ENCODE measurements at places on chromosomes 1 and 21.

- DNase-seq, result no peak
These were observed 430.0 kb upstream of the KAZN start for GRCh38 chr1:14168326-14169063.

DNA sequence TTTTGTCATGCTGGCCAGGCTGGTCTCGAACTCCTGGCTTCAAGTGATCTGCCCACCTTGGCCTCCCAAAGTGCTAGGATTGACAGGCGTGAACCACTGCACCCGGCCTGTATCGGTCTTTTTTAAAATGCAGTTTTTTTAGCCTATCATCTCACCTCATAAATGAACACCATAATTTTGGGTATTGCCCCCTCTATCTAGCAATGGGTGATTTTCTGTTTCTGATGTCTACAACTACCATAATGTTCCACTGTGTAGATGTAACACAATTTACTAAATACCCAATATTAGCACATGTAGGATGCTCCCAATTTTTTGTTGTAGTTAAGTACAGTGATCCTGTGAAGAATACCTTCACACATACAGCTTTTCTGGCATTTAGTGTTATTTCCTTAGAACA, 2.0 kb upstream of the CAMTA1 start:
- DNase-seq, result no peak

DNA sequence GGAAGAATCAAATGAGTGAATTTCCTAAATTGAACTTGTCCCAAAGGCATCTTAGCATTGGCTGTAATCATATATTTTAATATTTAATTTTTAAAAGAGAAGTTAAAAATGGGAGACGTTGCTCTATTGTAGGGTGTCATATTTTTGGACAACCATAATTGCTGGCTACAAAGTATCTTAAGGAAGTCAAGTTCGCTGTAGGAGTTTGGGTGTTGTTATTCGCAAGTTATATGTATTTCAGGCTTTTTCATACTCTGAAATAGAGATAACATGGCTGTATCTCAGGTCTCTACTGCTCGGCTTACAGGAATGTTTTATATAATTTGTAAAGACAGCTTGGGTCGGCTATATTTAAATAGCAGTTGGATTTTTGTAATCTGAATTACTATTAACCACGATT, 852 bp downstream of the TMEM50A start:
- no peak for DNase-seq

GRCh38 chr1:76254104-76255030, 179.8 kb downstream of the ST6GALNAC3 start:
- no peak for DNase-seq

- DNase-seq, result no peak
These were observed 94.2 kb downstream of the KCNK1 start for GRCh38 chr1:233707880-233708815.

DNA sequence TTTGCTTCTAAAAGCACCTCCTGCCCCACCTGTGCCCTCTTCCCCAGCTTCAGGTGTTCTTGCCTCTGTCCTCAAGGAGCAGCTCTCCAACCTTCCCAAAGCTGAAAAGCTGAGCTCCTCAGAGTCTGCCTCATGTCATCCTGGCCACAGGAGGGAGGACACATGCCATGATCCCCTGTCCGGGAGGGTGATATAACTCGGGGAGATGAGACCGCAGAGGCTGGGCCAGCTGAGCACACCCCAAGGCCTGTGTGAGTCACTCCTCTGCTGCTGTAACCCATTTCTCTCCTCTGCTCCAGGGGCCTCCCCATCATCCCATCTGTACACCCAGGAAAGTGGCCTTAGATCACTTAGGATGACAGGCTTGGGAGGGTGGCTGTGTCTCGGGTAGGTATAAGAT, 49.8 kb downstream of the EPHB2 start:
- no peak for DNase-seq

GRCh38 chr1:1068517-1069055, 5.5 kb downstream of the RNF223 start:
- DNase-seq, result no peak

DNA sequence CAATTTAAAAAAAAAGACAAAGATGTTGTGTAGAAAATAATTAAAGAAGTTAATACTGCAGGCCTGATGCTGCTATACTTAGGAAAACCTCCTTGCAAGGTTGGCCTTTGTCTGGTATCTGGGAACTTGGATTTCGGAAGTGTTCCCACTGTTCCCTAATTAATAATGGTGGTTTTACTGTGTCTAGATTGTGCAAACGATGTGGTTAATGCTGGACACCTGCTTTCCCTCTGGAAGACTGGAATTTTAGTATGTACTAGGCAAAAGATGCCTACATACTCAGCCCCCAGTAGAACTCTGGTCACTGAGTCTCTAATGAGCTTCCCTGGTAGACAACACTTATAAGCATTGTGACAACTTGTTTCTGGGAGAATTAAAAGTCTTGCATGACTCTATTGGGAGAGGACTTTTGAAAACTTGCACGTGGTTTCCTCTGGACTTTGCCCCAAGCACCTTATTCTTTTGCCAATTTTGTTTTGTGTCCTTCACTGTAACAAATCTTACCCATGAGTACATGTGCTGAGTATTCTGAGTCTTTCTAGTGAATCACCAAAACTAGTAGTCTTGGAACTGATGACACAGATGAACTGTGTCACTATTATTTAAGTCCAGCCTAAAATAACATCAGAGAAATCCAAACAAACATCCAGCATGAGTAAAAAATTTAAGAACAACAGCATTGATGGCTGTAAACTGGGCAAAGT, 40.4 kb downstream of the LIN9 start:
- DNase-seq, result no peak

GRCh38 chr1:41315871-41316270, 45.4 kb upstream of the FOXO6 start:
- DNase-seq, result no peak

GRCh38 chr1:7942214-7942921, 1.7 kb upstream of the TNFRSF9 start:
- no peak for DNase-seq

DNA sequence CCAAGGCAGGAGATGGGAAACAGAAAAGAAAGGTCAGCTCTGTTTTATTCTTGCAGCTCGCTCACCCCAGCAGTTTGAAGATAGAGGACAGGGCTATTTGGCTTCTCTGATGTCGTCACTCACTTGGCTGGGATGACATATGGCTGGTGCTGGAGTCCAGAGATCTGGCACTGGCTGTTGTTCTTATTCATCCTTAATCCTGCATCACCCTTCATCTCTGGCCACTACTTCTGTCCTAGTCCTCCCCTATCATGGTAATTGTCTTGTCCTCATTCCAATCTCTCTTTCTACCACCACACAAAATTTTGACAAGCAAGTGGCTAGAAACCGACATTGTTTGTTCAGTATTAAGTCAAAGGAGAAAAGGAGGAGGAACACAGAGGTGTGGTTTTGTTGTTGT, 103.8 kb upstream of the PDE4B start:
- no peak for DNase-seq

- no peak for DNase-seq
These were observed 36.3 kb downstream of the PRDM16 start for GRCh38 chr1:3105167-3105863.

DNA sequence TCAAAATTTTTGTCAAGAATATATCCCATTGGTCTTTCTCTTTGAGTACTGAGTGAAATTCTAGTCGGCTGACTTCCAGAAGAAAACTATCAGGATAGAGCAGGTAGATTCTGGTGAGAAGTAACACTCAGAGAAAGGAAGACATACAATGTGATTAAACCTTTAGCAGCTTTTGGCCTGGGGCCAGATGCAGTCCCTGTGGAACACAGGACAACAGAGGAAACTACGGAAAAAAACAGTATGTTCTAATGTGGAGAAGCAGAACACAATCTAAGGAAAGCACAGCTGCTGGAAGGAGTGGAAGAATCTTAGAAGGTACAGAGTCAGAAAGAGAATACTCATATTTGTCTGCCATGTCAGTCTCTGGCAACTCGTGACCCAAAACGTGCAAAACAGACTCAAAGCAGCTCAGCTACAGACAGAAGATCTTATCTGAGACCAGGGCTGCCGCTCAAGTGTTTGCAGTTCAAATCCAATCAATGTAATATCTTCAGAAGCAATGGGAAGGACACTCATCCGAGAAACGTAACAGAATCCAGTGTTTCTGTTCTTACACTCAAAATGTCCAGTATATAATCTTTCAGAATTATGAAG, 283.8 kb downstream of the MRPL39 start:
- no peak for DNase-seq

GRCh38 chr1:72229893-72230292, 52.4 kb downstream of the NEGR1 start:
- no peak for DNase-seq

GRCh38 chr1:33335020-33335419, 14.1 kb upstream of the A3GALT2 start:
- DNase-seq, result no peak

GRCh38 chr1:108503062-108503733, 53.1 kb downstream of the NBPF6 start:
- DNase-seq, result no peak

DNA sequence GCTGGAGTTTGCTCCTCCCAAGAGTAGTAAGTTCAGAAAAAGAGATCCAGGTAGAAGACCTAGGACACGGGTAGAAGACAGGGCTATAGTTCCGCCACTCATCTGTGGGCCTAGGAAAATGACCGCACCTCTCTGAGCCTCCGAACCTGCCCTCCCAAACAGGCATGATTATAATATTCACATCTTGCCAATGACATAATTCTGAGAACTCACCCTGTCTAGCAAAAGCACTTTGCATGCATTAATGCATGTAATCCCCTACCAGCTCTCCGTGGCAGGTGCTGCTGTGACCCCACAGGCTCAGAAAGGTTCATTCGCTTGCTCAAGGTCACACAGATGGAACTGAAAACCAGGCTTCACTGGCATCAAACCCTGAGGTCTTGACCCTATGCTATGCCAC, 88.0 kb downstream of the SPSB1 start:
- DNase-seq, result no peak

- DNase-seq, result no peak
These were observed 27.2 kb upstream of the ITLN2 start for GRCh38 chr1:160981584-160982411.

GRCh38 chr1:231817801-231818200, 191.2 kb downstream of the DISC1 start:
- DNase-seq, result no peak

- DNase-seq, result no peak
These were observed 24.3 kb downstream of the USP48 start for GRCh38 chr1:21758614-21759013.

DNA sequence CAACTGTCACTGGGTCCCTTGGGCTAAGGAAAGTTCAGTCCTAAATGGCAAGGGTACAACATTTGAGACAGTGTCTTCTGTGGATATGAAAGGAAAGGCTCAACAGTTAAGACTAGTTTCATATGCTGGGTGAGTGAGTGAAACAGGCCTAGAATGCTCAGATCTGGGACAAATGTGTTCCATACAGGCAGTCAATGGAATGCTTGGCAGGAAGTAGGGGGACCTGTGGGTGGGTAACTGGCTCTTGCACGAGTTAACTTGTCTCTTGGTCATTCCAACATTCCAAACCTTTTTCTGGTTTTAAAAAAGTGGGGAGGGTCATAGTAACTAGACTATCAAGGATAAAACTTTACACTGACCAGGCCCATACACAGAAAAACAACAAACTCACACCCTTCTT, 17.8 kb upstream of the ADAM30 start:
- DNase-seq, result no peak

GRCh38 chr1:208314431-208314830, 70.2 kb upstream of the PLXNA2 start:
- DNase-seq, result no peak

DNA sequence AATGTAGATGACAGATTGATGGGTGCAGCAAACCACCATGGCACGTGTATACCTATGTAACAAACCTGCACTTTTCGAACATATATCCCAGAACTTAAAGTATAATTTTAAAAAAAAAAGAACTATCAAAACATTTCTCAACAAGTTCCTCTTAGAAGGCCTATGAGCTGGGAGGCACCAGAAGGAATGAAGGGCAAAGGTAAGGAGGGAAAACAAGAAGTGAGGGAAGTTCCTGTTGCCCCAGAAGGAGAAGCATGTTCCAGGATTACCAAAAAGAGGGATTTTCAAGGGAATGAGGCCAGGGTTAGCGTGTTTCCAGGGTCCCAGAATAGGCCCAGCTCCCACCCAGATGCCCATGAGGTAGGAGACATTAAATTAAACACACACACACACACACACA, 361.0 kb downstream of the SETD4 start:
- DNase-seq, result no peak

- DNase-seq, result no peak
These were observed 8.7 kb upstream of the MYOC start for GRCh38 chr1:171661076-171661650.

- no peak for DNase-seq
These were observed 36.6 kb downstream of the GJA5 start for GRCh38 chr1:147723691-147724323.

- DNase-seq, result no peak
These were observed 111.2 kb downstream of the IFI44 start for GRCh38 chr1:78760858-78761257.

DNA sequence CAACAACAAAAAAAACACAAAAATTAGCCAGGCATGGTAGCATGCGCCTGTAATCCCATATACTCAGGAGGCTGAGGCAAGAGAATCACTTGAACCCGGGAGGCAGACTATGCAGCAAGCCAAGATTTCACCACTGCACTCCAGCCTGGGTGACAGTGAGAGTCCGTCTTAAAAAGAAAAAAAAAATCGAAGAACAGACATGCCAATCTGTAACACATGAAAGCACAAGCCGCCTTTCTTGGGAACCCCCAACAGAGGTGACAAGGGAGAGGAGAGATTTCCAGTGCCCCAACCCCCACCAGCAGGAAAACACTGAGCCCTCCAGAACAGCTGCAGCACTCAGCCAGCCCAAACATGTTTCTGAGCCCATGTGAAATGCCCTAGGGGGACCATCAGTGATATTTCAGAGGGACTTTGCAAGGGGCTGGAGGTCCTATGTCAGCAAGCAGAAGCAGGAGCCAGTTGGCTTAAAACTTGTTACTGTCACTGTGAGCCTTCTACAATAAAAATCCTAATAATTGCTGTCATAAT, 14.2 kb upstream of the EFNA1 start:
- DNase-seq, result no peak

DNA sequence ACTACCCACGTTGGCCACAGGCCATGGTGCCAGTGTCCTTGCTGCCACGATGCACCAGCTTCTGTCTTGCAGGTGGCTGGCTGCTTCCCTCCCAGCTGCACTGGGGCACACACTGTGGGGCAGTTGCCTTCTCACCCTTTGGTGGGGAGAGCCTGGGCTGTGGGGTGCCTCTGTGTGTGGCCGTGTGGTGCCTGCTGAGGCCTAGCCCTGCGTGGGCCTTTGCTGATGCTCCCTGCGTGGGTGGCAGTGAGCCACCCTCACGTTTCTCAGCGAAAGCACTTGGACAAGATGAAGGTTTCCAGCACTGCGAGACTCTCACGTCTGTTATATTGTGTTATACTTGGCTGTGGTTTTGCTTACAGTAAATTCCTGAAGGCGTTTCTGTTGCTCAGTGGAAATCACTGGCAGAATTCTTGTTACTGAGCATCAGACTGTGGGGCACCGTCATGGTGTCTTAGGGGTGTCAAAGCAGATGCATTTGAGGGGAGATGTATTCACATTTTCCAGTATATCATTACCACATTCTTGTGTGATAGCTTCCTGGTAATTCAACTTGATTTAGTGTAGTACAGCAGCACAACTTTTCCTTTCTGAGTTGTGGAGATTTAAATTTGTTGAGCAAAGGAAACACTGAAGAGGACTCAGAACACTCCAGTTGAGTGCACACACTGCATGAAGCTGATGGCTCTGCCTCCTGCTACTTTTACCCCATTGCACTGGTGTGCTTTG, 124.7 kb downstream of the PCBP3 start:
- DNase-seq, result no peak

Data from activated CD4-positive, alpha-beta T cell treated with anti-CD3 and anti-CD28 coated beads, Interleukin-2, amount 50 U/mL, for 24 hours (primary cell).